ENCODE measurements at places on chromosomes 2 and 18. TPM values are rescaled to one million over a fixed set of nuclear protein-coding genes. Genes with fewer than 3 reads are reported as not detected.

Gene CHMP1B
- total RNA-seq = 29.8 TPM

Gene GPR39
- 0.44 TPM for total RNA-seq

Gene HS1BP3
- total RNA-seq = 18.8 TPM

Gene GTF2A1L
- not detected for total RNA-seq

Gene CFC1
- 6.6 TPM for total RNA-seq

Gene PREPL
- total RNA-seq = 408 TPM

Gene DLGAP1
- 156 TPM for total RNA-seq

Gene DPYSL5
- total RNA-seq = 64.0 TPM

Gene EMILIN1
- total RNA-seq = 4.5 TPM

Gene ASXL3
- total RNA-seq = 35.9 TPM

Gene DSEL
- total RNA-seq = 13.6 TPM

Gene SLC5A7
- total RNA-seq = 0.42 TPM

Gene POTEC
- not detected for total RNA-seq

Gene SLC8A1
- total RNA-seq = 191 TPM

Gene ALPP
- not detected for total RNA-seq

Gene LYPD6
- total RNA-seq = 6.5 TPM

Gene IL1A
- total RNA-seq = 0.56 TPM

Gene ALLC
- not detected for total RNA-seq

Gene ME2
- 43.2 TPM for total RNA-seq

Gene ACVR2A
- total RNA-seq = 32.0 TPM

Gene ATF2
- total RNA-seq = 123 TPM

Gene PLGLB1
- 33.1 TPM for total RNA-seq

Gene TACR1
- 2.3 TPM for total RNA-seq
